ENCODE measurements at places on chromosomes 11 and 22. TPM values are rescaled to one million over a fixed set of nuclear protein-coding genes. Genes with fewer than 3 reads are reported as not detected.

DNA sequence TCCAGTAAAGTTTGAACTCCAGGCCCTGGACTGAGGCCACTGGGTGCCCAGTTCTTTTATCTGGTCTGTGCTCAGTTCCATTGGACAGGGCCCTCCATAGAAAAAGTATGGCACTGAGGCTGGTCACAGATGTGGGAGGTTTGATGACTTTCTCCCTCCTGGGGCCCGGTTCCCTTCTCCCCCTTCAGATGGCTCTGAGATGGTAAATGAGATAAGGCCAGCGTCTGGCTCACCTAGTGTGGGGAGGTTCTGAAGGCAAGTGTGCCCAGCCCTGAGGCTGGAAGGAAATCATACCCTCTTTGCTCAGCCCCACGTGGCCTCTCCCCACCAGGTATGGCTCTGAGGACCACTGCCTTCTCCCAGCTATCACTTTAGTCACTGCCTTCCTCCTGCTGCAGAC, 1.5 kb upstream of the CLDN5 start:
- no peak for DNase-seq

The OR6T1 gene
- not detected for total RNA-seq

- no peak for DNase-seq
Measured at GRCh38 chr11:45890886-45891550, 5.6 kb downstream of the MAPK8IP1 start.

GRCh38 chr22:45159652-45160462, 3.9 kb upstream of the NUP50 start:
- DNase-seq = no peak

GRCh38 chr11:33640730-33641371, 59.8 kb downstream of the C11orf91 start:
- no peak for DNase-seq

GRCh38 chr22:50080077-50080465, 5.2 kb downstream of the MLC1 start:
- DNase-seq = no peak

The INS gene
- not detected for total RNA-seq

- no peak for DNase-seq
Measured at GRCh38 chr11:11227296-11228085, 125.6 kb downstream of the CSNK2A3 start.

GRCh38 chr22:35548722-35549112, 8.1 kb downstream of the RASD2 start:
- DNase-seq = no peak

GRCh38 chr22:40479887-40480538, 109.6 kb downstream of the SGSM3 start:
- no peak for DNase-seq

The SORL1 gene
- total RNA-seq = 50.8 TPM

DNA sequence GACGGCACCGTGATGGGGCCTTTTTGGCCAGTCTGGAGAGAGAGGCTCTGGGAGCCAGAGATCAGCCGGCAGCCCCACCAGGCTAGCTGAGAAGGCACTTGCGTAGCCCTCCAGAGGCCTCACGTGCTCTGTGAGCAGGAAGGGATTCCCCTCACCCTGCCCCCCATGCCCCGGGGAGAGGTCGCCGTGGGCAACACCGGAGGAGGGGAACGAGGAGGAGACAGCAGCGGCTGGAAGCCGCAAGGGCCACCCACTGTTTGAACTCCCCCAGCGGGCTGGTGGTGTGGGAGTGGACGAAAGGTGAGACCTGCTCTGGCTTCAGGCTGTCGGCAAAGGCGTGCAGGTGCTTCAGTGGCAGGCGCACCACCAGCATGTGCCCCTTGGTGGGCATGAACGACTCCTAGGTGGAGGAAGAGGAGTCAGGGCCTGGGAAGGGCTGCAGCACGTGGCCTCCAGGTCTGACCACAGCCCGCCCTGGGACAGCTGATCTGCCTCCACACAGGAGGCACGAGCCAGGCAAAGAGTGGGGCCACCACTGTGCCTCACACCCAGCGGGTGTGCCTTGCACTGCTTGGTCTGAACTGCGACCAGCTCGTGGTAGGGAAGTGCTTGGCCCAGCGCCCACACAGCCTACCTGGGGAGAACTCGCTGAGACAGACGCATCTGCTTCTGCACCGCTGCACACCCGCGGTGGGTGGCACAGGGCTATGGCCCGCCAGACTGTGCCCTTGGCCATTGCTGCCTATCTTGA, 99.9 kb downstream of the MED15 start:
- no peak for DNase-seq

DNA sequence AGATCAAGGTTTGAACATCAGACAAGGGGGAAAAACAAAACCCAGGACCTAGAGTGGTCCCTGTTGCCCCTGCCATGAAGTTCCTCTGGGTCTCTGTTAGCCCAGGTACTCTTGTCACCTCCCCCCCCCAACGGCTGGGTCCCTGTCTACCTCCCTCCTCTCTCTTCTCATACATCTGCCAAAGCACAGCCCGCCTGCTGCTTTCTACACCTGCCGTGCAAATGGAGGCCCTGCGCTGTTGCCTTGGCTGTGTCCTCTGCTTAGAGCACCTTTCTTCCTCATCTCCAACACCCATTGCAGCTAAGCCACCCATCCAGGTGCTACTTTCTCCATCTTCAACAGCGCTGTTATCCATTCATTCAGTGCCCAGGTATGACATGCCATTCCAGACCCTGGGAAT, 99.2 kb downstream of the TP53I11 start:
- DNase-seq = no peak

DNA sequence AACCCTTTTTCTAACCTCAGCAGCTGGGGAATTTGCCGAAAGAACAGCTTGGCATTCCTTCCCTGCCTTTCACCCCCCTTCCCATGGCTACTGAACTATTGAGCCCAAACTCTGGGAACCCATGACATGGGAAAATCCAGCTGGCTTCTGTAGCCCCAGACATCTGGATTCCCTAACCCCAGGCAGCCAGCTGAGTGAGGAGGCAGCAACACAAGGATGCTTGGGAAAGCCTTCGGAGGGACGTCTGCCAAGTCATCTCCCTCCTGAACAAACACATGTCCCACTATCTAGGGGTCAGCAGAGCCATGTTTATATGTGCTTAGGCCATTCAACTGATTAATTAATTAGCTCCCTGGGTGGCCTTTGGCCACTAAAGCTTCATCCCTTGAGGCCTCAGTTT, 21.6 kb downstream of the LRRC55 start:
- no peak for DNase-seq

DNA sequence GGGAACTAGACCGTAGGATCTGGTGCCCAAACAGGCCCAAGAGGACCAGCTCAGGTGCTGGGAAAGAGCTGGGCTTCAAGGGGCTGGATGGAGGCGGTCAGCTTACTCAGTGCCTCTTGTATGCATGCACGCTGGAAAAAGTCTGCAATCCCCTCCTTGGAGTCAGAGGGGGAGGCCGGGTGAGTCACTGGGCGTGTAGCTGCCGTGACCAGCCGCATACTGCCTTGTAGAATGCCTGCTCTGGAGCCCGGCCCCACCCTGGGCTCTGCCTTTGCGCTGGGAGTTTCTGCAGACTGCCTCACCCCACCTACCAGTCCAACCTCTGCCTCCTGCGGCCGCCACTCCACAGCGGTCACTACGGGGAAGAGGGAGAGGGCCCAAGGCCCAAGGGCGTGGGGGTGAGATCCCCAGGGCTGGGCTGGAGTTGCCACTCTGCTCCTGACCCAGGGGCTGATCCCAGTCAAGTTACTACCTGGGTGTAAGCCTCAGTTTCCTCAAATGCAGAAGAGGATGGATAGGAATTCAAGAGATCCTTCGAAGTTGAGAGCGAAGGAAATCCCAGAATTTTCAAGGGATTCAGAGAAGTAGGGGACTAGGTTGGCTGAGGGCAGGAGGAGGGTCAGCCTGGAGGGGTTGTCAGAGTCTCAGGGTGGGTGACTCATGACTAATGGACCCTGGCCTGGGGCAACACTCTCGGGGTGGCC, 4.2 kb downstream of the MRGPRF start:
- DNase-seq = no peak

DNA sequence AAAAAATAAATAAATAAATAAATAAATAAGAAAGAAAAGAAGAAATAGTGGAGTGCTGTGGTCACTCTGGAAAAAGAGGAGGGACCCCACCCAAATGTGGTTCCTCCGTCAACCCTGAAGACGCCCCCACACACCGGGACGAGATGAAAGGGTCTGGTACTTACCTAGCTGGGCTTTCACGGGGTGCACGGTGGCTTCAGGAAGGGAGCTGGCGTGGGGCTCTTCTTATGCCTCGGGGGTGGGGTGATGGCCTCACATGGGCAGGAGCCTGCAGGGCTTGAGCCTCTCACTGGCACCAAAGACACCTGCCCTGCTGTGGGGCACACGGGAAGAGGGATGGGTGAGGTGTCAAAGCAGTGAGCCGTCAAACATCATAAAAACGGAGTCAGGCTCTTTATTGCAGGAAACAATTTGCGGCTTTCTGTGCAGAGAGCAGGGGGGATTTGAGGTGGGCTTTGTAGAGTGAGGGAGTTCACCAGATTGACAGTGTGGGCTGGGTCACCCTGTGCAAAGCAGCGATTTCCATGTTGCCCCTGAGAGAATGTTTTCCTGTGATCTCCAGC, 28.0 kb upstream of the KRTAP5-6 start:
- DNase-seq = no peak

- no peak for DNase-seq
Measured at GRCh38 chr22:47783433-47784366, 1021.2 kb downstream of the TBC1D22A start.

DNA sequence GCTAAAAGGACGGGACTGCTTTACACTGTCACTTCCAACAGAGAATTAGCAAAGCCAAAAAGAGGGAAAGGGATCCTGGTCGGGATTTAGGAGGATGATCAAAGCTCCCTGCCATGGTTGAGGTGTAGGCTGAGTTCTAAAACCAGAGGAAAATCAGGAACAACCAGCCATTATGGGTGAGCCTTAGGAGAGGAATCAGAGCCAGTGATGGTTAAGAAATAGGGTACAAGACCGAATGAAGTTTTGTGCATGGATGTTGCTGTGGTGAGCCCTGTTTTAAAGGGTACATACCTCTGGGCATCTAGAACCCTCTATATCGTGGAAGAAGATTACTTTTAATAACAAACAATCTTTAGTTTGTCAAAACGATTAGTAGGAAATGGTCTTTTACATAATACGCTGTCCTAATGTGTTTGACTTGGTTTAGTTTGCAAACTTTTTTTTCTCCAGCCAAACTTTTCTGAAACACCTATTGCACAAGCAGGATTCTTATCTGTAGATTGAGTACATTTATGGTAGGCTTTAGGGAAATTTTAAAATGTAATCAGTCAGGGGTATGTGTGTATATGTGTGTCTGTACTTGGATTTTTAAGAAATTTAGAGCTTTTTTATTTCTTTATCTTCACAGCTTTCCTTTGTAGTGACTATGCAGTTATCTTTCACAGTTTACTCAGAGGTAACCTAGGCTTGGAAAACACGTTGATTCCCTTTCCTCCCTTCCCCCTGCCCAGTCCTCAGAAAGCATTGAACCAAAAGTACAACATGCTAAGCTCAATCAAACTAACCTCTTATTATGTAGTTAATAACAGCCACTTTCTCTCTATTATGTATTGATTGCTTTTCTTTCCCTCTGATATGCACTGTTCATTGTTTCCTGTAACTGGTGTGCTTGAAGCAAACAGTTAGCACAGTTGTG, 26.8 kb downstream of the TRIM44 start:
- DNase-seq = no peak

The ELMOD1 gene
- not detected for total RNA-seq

DNA sequence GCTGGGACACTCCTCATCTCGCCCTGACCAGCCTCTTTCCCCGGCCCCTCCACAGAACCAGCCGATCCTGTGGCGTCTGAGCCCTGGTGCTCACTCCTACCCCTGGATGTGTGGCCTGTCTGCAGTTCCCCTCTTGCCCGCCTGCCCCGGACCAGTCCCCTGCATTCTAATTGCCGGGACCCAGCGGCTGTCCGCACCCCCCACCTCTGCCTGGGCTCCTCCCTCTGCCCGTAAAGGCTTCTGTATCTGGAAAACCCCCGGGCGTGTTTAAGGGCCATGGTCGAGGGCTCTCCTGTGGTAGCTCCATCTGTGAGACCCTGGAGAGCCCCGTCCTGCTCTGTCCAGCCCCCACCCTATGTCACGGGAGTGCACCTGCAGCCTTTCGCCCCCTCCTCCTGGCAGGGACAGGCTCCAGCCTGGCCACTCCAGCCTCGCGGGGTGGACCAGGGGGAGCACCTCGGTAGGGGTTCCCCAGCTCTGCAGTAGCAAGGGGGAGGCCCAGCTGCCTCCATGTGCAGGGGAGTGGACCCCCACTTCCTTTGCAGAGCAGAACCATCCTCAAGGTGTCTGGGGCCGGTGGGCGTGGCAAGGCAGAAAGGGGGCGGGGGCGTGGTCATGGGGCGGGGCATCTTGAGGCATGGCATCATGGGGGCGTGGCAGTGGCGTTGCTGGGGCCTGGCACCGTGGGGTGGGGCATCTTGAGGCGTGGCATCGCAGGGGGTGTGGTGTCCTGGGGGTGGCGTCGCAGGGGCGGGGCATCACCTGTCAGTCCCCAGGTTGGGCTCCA, 430.4 kb downstream of the TBC1D22A start:
- DNase-seq = peak; percentile 43

The SPDYC gene
- not detected for total RNA-seq

DNA sequence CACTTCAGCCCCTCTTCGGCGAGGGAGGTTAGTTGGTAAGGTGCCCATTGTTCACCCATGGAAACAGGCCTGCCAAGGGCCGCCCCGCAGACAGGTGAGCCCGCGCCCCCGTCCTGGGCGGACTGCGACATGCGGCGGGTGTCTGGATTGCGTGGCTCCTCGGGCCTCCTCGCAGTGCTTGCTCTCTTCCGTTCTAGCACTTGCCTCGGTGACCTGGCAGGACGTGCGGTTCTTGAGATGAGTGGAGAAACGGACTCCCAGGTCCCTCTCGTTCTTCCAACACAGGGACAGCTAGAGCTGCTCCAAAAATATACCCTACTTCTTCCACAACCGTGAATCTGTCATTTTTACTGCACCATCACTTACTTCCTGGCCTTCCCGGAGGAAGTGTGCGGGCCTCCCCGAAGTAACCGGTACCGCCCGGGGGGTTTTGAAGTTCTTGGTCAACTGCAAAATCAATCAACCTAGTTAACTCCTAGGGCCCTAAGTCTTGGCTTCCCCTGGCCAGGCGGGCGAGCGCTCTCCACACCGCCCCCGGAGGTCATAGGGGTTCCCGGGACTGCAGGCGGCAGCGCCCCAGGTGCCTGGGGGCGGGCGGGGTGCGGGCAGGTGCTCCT, 745 bp upstream of the ZBTB44 start:
- DNase-seq = peak; percentile 57

- peak; percentile 76 for DNase-seq
Measured at GRCh38 chr22:37197451-37198257, 9.6 kb upstream of the C1QTNF6 start.
